ENCODE measurements at places on chromosomes 12 and 14.

DNA sequence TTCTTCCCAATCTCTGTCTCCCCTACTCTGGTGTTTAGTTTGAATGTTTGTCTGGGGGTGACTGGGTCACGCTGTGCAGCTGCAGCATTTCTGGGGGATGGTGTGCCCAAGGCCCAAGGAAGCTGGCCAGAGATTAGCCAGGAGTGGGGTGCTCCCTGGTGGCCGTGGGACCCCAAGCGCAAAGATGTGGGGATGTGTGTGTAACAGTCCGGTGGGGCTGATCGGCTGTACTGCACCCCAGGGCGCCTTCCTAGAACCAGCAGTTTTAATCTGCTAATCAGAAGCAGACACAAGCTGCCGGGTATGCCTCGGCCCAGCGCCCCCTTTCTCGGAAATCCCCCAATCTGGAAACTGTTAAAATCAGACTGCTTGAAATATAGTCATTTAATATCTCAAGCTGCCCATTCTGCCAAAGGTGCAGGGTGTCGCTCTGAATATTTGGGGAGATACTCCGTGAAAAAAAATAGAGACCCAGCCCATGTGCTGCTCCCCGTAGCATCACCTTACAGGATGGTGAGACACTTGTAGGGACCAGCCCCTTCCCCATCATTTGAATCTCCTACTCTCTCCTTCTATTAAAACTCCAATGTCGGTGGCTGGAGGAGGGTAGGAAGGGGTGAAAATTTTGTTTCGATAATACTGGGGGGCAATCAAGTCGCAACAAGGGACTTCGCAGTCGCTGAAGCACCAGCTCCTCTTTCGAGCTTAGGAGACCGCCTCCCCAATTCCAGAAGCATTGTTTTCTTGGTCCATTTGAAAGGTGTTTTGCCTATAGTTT is 4.3 kb downstream of the HOXC9 start:
- DNase-seq, result no peak

DNA sequence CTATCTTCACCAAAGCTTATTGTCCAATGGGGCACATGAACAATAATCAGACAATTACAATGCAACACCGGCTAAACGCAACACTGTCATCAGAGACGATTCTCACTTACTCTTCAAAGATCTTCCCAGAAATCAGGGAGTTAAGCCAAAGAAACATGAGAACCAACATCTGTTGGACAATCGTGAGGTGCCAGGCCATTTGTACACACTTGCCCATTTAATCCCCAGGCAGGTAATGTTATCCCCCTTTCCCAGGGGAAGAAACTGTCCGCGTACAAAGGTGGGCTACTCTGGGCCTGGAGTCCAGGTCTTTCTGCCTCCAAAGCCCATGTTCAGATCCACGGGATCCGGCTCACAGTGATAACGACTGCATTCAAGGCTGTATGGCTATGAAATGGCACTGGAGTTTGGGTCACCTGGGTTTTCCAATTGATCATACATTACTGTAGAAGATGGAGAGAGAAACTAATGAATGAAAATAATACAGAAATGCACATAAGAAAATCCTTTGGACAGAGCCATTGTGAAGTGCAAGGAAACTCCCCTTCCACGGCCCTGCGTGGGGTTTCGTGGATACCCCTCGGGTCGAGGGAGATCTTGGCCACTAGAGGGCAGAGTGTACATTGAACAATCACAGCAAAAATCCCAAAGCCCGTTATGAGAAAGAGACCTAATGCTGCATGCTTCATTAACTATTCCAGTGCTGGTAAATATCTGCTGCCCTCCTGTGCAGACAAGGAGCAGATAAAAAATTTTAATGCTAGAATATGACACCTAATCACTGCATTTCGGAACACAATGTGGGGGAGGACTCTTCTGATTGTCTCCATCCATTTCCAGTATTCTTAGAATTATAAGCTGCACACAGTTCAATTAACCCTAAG is 111.4 kb downstream of the EGLN3 start:
- DNase-seq, result peak; percentile 64

- DNase-seq, result no peak
Observed at GRCh38 chr14:23646648-23647549, 10.7 kb downstream of the DHRS2 start.

DNA sequence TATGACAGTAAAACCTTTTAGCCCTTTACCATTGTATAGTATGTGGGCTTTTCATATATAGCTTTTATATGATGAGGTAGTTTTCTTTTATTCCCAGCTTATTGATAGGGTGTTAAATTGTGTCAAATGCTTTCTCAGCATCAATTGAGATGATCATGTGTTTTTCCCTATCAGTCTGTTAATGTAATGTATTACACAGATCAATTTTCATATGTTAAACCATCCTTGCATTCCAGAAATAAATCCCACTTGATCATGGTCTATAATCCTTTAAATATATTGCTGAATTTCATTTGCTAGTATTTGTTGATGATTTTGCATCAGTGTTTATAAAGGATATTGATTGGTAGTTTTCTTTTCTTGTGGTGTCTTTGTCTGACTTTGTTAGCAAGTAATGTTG is 603.9 kb downstream of the TRHDE start:
- no peak for DNase-seq

GRCh38 chr12:128727999-128728398 is 95.8 kb downstream of the SLC15A4 start:
- DNase-seq, result no peak

- peak; percentile 44 for DNase-seq
Observed at GRCh38 chr12:57611108-57611826, at the start of gene ARHGEF25. ARHGEF25 (plus strand) TSS chr12:57611435; CDS start chr12:57611895, 460 bp downstream.

DNA sequence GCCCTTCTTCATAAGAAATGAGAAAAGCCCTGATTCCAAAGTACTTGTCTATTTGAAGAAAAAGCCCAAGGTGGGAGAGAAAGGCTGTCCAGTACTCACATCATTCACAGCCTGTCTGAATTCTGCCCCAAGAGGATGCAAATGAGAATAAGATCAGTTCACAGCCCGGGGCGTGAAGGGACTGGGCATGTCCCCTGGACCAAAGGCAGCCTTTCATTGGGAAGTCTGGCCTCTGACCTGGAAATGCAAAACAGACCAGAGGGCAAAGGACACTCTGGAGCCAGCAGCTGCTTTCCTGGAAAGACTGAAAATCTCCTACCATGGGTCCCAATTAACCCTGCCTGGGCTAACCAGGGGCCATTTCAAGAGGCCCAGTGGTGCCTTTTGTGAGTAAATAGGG is 191.2 kb upstream of the PELI2 start:
- no peak for DNase-seq

DNA sequence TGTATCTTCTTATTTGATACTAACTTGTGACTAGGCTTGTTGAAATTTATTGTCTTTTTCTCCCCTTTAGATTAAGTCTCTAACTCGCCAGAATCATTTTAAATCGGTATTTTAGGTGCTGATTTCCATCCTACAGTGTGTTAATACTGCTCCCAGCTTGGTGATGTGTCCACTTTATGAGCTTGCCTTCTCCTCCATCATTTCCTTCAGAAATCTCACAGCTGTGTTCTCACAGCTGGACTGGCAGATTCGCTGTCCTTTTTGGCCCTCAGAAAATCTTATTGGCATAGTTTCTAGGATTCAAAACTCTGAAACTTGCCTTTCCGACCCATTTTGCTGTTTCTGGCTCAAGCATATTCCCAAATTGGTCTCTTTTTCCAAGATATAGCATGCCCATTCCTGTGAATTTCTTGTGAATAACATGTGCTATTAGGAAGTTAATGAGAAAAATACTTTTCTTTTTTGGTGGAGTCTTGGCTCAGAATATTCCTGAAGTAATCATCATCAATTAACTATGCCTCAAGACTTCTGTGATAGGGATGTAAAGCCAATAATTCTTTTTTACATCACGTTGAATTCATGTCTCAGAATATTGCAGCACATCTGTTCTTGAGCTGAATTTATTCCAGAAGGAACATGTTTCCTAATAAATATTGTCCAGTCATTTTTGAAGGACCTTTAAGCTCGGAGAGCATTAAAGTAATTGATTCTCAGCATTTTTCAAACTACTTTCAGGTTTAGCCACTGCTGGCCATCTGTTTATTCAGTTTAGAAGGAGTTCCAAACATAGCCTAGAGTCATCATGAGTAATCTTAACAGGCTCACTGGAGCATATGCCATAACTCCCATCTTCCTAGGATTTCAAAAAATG is 50.0 kb upstream of the USP44 start:
- no peak for DNase-seq

DNA sequence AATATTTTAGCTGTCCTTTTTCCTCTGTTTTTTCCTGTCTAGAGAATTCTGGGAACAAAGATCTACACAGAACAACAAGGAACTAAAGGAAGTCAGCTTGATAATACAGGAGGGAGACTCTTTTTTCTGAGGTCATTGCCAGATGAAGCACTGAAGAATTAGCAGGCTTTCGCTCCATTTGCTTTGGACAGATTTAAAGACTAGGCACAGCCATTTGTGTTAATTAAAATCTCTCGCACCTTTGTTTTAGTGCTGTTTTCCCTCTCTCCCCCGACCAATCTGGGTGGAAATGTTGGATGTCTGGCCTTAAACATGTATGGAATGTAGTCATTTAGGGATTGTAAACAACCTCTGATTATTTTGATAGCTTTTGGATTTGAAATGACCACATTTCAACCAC is 9.6 kb upstream of the GPHN start:
- DNase-seq, result no peak

DNA sequence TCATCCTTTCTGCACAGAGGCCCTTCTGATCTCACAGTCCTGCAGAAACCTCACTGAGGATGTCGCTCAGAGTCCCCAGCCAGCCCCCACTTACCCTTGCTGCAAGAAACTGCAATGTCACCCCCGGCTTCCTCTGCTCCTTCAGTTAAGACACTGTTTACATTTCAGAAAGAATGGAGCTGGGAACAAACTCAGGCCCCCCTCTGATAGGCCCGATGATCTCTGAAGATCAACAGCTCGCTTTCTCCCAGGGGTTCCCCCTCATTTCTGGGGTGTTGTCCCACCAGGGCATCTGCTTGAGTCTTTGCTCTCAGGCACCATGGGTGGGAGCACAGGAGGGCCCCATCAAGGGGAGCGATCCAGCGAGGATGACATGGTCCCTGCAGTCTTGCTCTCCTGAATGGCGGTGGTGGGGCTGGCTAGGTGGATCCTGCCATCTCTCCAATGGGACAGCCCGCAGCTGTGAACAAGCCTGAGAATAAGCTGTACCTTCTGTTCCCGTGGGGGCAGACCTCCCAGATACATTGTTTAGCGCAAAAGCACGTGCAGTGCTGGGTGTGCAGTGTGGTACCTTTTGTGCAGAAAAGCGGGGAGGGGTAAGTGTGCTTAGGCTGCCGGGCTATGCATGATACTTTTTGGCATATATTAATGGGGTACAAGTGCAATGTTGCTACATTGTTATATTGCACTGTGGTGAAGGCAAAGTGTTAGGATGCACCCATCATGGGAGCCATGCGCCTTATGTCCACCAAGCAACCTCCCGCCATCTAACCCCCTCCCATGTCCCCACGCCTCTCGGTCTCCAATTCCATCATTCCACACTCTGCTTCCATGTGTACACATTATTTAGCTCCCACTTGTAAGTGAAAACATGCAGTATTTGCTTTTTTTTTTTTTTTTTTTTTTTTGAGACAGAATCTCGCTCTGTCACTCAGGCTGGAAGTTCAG is 6.7 kb upstream of the NCOR2 start:
- no peak for DNase-seq

DNA sequence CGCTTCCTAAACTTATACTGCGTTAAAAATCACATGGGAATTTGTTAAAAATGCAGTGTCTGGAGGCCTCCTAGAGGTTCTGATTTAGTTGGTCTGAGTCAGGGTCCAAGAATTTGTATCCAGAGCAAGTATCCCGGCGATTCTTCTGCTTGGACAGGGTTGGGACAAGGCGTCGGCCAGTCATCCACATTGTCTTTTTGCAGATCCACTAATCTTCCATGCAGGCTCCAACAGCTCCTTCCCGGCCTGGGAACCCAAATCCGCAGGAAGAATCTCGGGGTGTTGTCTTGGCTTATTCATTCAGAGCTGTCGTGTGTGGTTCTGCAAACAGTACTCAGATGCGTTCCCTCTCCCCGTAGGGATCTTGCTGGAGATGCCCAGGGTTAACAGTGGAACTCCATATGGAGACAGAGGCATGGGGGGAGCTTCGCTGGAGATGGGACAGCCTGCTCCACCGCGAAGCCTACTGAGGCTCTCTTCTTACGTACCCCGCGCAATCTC is 25.3 kb downstream of the GPRC5D start:
- DNase-seq, result no peak

DNA sequence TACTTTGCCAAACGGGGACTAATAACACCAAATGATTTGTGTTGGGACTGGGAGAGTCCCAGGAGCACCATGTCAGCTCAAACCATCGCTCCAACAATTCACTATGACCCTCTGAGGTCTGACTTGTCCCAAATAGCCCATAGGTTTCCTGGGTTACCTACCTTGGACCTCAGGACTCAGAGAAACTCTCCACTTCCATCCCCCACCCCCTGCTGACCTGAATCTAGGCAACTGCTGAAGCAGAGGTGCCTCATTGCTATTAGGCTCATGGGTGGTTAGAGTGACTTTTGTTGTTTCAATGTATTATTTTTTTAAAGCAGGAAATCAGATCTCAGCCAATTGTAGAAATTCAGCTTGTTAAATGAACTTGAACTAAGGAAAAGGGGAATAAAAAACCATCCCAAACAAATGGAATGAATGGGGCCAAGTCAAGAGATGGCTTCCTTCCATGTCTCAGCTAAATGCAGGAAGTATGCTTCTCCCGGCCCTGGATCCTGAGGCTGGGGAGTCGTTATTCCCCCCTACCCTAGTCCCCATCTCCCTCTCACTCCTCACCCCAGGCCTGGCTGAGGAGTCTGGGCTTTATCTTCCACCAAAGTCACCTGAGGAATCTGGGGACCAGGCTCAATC is 80.9 kb upstream of the SLC24A4 start:
- DNase-seq, result no peak

GRCh38 chr12:66529934-66530333 is 148.9 kb downstream of the GRIP1 start:
- no peak for DNase-seq

DNA sequence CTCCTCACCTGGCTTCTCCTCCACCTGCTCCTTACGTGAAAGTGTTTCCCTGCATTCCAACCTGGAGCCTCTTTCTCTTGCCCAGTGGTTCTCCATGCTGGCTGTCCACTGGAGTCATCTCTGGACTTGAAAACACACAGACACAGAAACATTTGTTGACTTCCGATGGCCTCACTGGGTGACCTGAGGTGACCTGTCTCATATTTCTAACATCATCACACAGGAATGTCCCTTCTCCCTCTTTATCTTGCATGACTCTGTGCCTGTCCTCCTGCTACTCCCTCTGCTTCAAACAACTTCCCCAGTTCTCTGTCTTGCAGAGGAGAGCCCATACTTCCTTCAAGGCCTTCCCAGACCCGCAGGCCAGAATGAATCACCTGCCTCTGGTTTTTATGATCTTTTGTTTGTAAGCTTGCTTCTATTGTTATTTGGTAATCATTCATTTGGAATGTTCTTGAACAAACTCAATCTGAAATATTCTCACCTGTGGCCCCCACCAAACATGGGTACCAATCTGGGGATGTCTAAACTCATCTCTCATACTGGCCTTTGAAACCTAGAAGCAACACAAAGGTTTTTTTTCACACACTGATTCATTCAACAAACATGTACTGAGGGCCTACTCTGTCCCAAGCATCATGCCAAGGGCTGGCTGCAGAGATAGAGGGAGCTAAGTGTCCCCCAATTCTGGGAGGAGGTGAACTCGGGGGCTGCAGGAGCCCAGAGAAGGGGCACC is 9.7 kb upstream of the RIN3 start:
- DNase-seq, result peak; percentile 57

- DNase-seq, result no peak
Observed at GRCh38 chr12:110137786-110138185, 13.6 kb downstream of the IFT81 start.

- DNase-seq, result peak; percentile 43
Observed at GRCh38 chr14:68888025-68888850, 90.9 kb downstream of the ACTN1 start.

Measured in fibroblast of pulmonary artery (primary cell).